ENCODE measurements at places on chromosomes 1 and 21.

DNA sequence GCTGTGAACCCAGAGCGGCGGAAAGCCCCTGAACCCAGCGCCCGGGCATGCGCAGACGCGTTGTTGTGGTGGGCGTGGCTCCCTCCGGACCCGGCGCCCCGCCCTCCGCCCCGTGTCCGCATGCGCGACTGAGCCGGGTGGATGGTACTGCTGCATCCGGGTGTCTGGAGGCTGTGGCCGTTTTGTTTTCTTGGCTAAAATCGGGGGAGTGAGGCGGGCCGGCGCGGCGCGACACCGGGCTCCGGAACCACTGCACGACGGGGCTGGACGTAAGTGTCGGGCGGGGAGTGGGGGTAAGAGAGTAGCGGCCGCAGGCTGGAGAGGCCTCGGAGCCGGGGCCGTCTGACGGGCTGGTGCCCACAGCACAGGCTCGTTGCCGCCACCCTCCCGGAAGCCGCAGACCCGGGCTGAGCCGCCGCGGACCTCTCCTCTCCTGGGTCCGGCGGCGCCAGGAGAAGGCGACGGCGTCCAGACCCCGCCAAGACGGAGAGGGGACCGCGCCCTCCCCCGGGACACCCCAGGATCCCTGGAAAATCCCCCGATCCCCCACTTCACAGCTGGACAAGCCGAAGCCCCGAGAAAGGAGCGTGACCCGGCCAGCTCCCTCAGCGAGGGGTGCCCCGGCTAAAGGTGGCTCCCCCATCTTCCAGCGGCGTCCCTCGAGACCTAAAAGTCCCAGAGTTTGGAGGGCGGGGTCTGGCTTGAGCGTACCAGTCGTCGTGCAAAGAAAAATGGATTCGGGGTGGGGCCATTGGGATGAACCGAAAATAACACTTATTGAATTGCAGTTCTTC is at the start of gene TMEM50A:
Gene TMEM50A (plus strand): TSS at position 147 of the 794 bp plus-strand sequence. CDS start 2,153 bp downstream, outside the sequence.
- DNase-seq, result peak; percentile 94

DNA sequence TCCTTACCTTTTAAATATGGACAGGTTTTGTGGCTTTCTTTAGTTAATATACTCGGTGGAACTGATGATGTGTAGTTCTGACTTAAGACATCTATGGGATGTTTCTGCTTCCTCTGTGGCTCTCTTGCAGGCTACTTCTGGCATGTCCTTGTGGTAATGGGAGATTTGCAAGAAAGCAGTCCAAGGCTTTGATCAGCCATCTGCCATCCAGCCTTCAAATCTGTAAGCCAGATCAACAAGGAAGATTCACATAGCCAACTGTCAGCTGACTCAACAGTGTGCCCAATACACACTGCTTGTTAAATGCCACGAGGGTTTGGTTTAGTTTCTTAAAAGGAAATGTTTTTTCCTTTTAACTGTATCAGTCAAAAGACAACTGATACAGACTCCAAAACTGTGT is 722.2 kb upstream of the CHRM3 start:
- no peak for DNase-seq

- no peak for DNase-seq
Measured at GRCh38 chr1:112461200-112461871, 47.4 kb upstream of the WNT2B start.

- no peak for DNase-seq
Measured at GRCh38 chr1:156281693-156282478, 739 bp downstream of the SMG5 start.

DNA sequence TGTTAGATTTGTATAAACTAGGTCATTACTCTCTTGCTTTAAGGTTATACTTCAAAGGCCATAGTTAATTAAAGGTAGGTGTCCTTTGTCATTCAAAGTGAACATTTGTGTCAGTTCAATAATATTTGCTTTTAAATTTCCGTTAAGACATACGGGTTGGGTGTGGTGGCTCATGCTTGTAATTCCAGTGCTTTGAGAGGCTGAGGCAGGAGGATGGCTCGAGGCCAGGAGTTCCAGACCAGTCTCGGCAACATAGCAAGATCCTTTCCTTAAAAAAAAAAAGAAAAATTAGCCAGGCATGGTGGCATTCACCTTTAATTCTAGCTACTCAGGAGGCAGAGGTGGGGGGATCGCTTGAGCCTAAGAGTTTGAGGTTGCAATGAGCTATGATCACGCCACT is 80.4 kb downstream of the KIF26B start:
- no peak for DNase-seq

DNA sequence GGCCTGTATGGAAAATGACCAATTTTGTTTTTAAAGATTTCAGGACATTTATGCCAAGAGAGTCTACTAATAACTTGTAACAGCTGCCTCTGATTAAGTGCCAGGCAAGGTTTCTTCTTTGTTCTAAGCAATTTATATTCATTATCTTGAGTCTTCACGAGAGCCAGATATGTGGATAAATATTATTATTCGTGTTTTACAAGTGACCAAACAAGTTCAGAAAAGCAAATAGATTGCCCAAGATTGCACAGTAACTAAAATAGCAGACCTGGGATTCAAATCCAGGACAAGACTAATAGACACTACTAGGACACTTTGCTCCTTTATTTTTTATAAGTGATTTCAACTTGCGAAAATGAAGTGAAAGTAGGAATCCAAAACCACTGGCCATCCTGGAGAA is 30.1 kb upstream of the DPT start:
- DNase-seq, result no peak

DNA sequence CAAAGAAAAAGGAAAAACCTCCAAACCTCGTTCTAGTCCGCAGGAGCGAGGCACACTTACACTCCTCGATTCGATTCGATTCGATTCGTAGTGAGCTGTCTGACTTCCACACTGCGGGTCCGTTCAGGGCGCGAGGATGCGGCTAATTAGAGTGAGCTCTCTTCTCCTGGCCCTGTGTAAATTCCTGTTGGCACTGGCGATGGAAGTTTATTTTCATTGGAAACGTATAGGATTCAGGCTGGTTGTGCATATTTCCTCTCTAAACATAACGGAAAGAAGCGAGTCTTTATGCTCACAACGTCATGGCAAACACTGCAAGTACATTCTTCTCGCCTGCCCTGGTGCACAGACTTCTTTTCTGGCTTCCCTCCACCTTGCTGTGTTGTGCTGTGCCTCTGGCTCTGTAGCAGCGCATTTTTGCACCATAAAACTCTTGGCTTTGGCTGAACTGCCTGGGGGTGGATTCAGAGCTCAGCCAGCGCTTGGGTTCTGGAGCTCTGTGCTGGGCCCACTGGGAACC is 2.7 kb downstream of the HUNK start:
- DNase-seq, result no peak

GRCh38 chr1:4273243-4273642 is 373.2 kb upstream of the C1orf174 start:
- DNase-seq, result no peak

GRCh38 chr1:168506204-168506819 is 37.5 kb downstream of the XCL2 start:
- DNase-seq, result no peak

GRCh38 chr1:200458780-200459179 is 48.9 kb upstream of the ZNF281 start:
- DNase-seq, result no peak

- DNase-seq, result no peak
Measured at GRCh38 chr1:114218361-114219171, 64.9 kb upstream of the SYT6 start.

DNA sequence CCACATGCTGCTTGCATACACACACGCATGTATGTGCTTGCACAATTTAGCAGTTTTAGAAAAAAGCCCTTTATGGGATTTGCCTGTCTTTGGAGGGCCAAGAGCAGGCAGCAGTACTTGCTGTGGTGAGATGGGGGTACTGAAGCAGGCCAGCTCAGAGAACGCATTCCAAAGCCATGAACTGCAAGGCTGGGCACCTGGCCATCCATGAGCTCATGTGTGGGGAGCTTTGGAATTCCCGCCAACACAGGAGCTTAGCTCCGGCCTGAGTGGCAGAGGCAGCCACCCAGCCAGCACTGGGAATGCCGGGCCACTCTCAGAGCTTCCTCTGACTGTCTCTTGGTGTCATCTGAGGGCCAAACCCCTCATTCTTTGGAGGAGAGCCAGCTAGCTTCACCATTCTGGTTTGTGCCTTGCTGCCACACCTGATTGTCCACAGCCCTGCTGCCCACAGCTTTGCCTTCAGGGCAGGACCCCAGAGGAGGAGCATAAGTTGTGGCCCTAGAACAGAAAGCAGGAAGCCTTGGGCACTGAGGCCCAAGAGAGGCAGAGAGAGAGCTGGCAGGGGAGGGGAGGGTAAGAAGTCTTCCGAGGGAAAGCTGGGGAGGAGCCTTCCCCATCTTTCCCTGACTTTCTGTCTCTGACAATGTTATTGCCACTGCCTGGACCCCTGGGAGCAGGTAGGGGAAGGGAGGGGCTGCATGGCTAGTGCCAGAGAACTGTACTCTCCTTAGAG is 92.1 kb upstream of the POU3F1 start:
- DNase-seq, result no peak
